SK-N-SH (cell line): ENCODE measurements at places on chromosomes 2 and 18. TPM values are rescaled to one million over a fixed set of nuclear protein-coding genes. Genes with fewer than 3 reads are reported as not detected.

DNA sequence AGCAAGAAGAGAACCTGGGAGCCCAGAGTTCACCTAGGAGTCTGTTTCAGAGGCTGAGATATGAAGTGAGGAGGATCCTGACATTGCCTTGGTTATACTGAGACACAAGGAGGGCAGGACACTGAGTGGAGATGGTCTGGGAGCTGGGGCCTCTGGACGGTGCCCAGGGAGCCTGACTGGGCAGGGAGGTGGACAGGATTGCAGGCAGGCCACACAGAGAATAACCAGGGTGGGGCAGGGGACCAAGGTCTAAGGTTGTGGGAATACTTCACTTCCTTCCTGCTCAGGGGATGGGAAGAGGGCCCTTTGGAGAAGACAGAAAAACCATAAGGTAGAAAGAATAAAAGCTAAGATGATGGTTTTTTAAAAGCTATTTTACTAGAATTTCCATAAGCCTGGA is 18.7 kb downstream of the EDAR start:
- no peak overlapping the region for H3K27ac ChIP-seq
- H3K4me3 ChIP-seq = no peak overlapping the region
- DNase-seq = no peak
- no peaks in the 10 kb centered on the region for H3K4me1 ChIP-seq
- no peaks in the 10 kb centered on the region; the same call in 1 of the 2 replicates for H3K27me3 ChIP-seq

The CHN1 gene
- polyA plus RNA-seq = 31.6 and 46.9 TPM in 2 replicates

The PNO1 gene
- 16.8 and 20.6 TPM in 2 replicates for polyA plus RNA-seq

GRCh38 chr2:160465002-160465401 is 28.6 kb downstream of the RBMS1 start:
- peaks cover 9% of the 10 kb centered on the region for H3K4me1 ChIP-seq
- H3K27me3 ChIP-seq = no peaks in the 10 kb centered on the region
- no peaks in the 10 kb centered on the region for H3K36me3 ChIP-seq
- DNase-seq = no peak

- H3K27ac ChIP-seq = no peak overlapping the region
- H3K36me3 ChIP-seq = no peaks in the 10 kb centered on the region
- DNase-seq = no peak
- no peaks in the 10 kb centered on the region; the same call in 1 of the 2 replicates for H3K4me1 ChIP-seq
- H3K27me3 ChIP-seq = no peaks in the 10 kb centered on the region
These were observed 93.4 kb upstream of the FN1 start for GRCh38 chr2:215529271-215529670.

DNA sequence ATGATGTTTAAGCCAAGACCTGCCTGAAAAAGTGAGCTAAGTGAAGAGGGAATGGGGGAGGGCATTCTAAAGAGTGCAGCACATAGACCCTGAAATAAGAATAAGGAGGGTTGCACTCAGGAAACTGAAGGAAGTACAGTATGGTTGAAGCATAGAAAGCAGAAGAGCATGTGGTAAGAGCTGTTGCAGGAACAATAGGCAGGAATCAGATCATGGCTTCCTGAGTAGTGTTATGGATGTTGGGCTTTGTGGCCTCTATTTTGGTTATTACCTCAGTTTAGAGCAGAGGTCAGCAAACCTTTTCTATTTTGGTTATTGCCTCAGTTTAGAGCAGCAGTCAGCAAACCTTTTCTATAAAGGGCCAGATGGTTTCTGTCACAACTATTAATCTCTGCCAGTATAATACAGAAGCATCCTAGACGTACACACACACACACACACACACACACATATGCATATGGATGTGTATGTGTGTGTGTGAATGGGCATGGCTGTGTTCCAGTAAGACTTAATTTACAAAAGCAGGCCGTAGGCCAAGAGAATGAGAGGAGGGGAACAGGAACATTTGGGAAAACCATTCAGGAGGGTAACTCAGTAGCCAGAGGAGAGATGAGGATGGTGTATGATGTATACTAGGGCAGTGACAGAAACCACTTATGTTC is 91.1 kb upstream of the MYO3B start:
- no peak overlapping the region for H3K4me3 ChIP-seq
- H3K4me1 ChIP-seq = no peaks in the 10 kb centered on the region
- H3K36me3 ChIP-seq = peaks cover 11% of the 10 kb centered on the region
- no peak for DNase-seq

The CKAP2L gene
- 2.9 TPM in 2 replicates for polyA plus RNA-seq

The FIGN gene
- 0.74 and 0.75 TPM in 2 replicates for polyA plus RNA-seq

GRCh38 chr2:95061601-95062183 is 36.2 kb downstream of the MAL start:
- no peaks in the 10 kb centered on the region for H3K4me1 ChIP-seq
- peaks cover 66% of the 10 kb centered on the region; the same call in 1 of the 2 replicates for H3K27me3 ChIP-seq
- no peaks in the 10 kb centered on the region for H3K36me3 ChIP-seq
- no peak overlapping the region for H3K4me3 ChIP-seq
- peak; percentile 11 for DNase-seq

DNA sequence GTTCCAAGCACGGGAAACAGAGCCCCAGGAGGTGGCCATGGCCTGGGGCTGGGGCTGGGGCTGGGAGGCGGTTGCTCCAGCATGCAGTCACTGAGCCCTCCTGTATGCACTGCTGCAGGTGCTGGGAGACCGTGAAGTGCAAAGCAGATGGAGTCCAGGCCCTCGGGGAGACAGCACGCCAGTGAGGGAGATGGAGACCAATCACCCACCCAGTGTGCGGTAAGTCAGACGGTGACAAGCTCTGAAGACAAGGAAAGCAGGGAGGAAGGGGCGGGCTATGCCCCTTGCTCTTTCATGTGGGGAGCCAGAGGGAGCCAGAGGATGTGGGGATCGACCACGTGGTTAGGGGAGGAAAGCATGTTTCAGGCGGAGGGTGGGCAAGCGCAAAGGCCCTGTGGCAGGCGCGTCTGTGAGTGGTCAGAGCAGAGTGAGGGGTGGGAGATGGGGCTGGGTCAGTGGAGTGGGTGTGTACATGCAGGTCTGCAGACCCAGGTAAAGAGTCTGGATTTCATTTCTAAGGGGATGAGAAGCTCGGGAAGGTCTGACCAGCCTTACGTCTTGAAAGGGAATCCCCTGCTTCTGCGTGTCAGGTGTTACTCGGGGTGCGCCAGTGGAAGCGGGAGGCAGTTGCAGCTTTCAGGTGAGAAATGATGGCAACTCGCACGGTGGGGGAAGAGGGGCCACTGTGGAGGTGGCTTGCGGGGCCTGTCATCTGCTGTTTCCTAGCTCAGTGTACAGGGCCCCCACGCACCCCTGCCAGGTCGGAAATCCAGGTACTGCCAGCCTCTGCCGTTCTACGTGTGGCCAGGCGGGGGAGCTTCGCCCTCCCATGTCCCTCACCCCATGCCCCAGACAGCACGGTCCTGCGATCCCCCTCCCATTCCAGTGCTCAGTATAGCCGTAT is 19.4 kb downstream of the RRM2 start:
- H3K27me3 ChIP-seq = no peaks in the 10 kb centered on the region
- H3K4me1 ChIP-seq = no peaks in the 10 kb centered on the region
- peak; percentile 88 for DNase-seq
- no peak overlapping the region for H3K4me3 ChIP-seq
- no peaks in the 10 kb centered on the region for H3K36me3 ChIP-seq
